ENCODE measurements at places on chromosomes 1 and 21. TPM values are rescaled to one million over a fixed set of nuclear protein-coding genes. Genes with fewer than 3 reads are reported as not detected.

DNA sequence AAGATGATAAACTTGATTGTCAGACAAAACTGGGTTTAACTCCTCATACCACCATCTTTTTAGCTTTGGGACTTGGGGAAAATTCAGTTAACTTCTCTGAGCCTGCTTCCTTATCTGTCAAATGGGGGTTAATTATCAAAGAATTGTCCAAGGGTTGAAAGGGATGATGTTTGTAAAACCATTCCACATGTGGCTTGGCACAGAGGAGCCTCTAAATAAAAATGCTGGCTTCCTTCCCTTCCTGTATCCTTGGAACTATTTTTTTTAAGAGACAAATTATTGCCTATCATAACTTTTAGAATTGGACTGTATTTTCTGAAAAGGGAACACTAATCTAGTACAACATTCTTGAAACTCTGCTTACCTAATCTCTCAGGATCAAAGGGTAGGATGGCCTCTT lies 143.4 kb upstream of the USP24 start:
- no peaks in the 10 kb centered on the region for H3K27me3 ChIP-seq
- no peaks in the 10 kb centered on the region for H3K36me3 ChIP-seq
- DNase-seq, result no peak
- no peak overlapping the region for H3K4me3 ChIP-seq

Gene DARS2
- total RNA-seq, result 16.1 TPM

DNA sequence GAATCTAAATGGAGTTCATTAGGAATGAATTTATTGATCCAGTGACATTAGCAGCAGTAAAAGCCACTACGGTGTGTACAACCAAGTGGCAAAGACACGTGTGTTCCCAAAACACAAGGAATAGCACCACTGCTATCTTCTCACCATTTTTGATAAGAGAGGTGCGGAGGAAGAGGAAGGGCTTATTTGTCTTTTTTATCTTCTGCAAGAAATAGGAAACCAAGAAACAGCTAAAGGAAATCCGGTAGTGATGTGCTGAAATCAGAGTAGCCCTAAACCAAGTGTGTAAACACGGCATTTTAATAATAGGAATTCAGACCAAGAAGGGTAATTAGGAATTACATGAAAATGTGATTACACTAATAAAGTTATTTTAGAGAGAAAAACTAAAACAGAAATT lies 9.1 kb upstream of the SCYL3 start:
- no peak overlapping the region for H3K27ac ChIP-seq
- peaks cover 3% of the 10 kb centered on the region for H3K27me3 ChIP-seq
- no peak overlapping the region for H3K4me3 ChIP-seq
- H3K4me1 ChIP-seq, result no peaks in the 10 kb centered on the region
- H3K36me3 ChIP-seq, result no peaks in the 10 kb centered on the region

Gene CCDC185
- not detected for total RNA-seq

GRCh38 chr1:5971471-5972197 lies 20.6 kb downstream of the NPHP4 start:
- no peaks in the 10 kb centered on the region for H3K36me3 ChIP-seq
- H3K4me1 ChIP-seq, result no peaks in the 10 kb centered on the region
- no peak overlapping the region for H3K27ac ChIP-seq
- DNase-seq, result no peak
- H3K4me3 ChIP-seq, result no peak overlapping the region

DNA sequence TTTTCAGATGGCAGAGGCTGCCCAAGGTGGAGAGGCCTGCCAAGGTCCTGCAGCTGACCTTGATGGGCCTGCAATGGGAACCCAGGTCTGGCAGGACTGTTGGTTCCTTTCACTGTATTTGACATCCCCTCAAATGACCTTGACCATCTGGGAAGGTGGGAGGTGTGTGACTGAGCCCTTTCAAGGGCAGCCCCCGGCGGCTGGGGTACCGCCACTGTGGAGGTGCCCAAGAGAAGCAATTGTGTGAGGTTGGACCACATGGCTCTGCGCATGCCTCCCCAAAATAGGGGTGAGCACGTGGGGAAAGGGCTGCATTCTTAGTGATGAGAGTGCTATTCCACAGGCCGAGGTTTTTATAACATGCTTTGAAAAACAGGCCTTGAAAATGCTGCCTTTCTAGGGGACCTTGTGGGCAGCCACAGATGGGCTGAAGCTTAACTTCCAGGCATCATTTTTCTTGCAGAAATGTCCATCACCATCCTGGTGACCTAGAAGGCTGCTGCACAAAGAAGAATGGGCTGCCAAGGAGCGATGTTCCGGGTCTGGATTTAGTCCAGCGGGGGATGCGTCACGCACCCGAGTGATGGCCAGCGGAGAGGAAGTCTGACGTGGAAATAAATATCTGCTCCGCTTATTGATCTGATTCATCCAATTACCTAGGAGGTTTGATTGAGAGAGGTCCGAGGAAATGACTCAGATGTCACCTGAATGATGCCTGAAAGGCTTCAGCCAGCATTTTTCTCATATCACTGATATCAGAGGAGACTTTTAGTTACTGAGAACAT lies 16.5 kb upstream of the UTS2 start:
- no peak overlapping the region for H3K4me3 ChIP-seq
- no peaks in the 10 kb centered on the region for H3K36me3 ChIP-seq
- H3K4me1 ChIP-seq, result no peaks in the 10 kb centered on the region
- DNase-seq, result no peak
- H3K27ac ChIP-seq, result no peak overlapping the region

- no peak overlapping the region for H3K27ac ChIP-seq
- H3K36me3 ChIP-seq, result peaks cover 3% of the 10 kb centered on the region
- no peak overlapping the region for H3K4me3 ChIP-seq
Observed at GRCh38 chr21:43948740-43949498, 63.2 kb upstream of the TRAPPC10 start.

- H3K27ac ChIP-seq, result no peak overlapping the region
- no peaks in the 10 kb centered on the region for H3K27me3 ChIP-seq
- no peaks in the 10 kb centered on the region for H3K4me1 ChIP-seq
Observed at GRCh38 chr1:82013702-82014101, 213.0 kb downstream of the ADGRL2 start.

DNA sequence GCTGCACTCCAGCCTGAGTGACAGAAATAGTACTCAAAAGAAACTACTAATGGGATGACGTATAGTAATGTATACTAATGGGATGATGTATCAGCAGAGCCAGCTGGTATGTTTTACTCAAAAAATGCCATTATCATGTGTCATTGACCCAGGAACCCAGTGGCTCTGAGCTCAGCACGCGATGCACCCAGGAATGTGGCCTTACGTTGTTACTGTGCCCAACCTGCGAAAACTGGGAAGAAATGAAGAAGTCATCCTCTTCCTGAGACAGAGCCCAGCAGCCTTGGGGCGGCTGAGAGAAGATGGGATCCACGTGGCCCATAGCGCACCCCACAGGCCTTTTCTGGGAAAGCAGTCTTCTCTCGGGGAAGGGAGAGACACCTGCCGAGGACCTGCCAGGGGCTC lies 8.8 kb downstream of the UBE2J2 start:
- no peaks in the 10 kb centered on the region for H3K4me1 ChIP-seq
- no peak overlapping the region for H3K4me3 ChIP-seq
- peaks cover 45% of the 10 kb centered on the region for H3K36me3 ChIP-seq
- H3K27ac ChIP-seq, result no peak overlapping the region
- no peak for DNase-seq

GRCh38 chr1:24526940-24527542 lies 24.4 kb downstream of the RCAN3 start:
- H3K27ac ChIP-seq, result no peak overlapping the region
- H3K4me3 ChIP-seq, result no peak overlapping the region
- H3K36me3 ChIP-seq, result no peaks in the 10 kb centered on the region
- no peak for DNase-seq

Gene AK4
- total RNA-seq, result 4.9 TPM

Gene KRTAP25-1
- total RNA-seq, result not detected

DNA sequence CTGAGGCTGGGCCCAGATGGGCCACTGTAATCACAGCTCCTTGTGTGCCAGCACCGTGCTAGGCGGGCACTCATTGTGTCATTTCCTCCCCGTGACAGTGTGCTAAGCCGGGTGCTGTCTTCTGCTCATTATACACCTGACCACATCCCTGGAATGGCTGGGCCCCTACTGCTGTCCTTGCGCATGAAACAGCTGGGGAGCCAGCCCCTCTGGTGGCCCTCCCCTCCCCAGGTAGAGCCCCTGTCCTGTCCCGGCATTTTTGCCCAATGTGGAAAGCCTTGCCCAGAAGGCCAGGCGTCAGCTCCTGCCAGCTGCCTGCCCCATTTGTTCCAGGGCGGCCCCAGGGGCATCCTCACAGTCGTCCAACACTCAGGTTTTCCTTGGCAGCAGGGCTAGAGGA lies 107.4 kb upstream of the CASZ1 start:
- H3K4me1 ChIP-seq, result peaks cover 10% of the 10 kb centered on the region
- H3K27me3 ChIP-seq, result no peaks in the 10 kb centered on the region
- no peak overlapping the region for H3K4me3 ChIP-seq
- DNase-seq, result no peak

Gene KRTAP10-7
- total RNA-seq, result not detected

DNA sequence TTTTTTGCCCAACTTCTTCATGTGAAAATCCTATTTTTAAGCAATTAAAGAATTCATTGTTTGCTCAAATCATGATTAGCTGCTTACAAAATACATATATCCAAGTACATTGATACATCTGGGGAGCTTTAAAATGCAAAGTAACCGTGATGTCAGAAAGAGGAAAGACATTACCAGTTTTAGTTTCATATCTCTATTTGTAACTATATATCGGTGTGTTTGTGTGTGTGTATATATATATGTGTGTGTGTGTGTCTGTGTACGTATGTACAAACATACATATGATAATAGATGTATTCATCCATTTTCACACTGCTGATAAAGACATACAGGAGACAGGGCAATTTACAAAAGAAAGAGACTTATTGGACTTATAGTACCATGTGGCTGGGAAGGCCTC lies 310.1 kb downstream of the DPYD start:
- H3K27me3 ChIP-seq, result no peaks in the 10 kb centered on the region
- no peaks in the 10 kb centered on the region for H3K4me1 ChIP-seq
- no peak overlapping the region for H3K27ac ChIP-seq

DNA sequence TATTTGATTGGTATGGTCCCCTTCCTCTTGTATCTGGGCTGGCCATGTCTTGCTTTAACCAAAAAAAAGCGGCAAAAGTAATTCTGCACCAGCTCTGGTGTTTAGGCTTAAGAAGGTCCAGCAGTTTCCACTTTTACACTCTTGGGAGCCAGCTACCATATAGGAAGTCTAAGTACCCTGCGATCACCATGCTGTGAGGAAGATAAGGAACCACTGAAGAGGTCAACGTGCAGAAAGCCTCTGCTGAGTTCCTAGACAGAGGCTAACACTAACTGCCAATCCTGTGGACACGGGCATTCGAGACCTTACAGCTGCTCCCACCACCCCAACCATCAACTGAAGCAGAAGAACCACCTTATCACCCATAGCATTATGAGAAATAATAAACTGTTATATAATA lies 331.4 kb downstream of the VAV3 start:
- H3K27me3 ChIP-seq, result no peaks in the 10 kb centered on the region
- DNase-seq, result no peak
- no peaks in the 10 kb centered on the region for H3K36me3 ChIP-seq
- H3K27ac ChIP-seq, result no peak overlapping the region
- no peaks in the 10 kb centered on the region for H3K4me1 ChIP-seq
- H3K4me3 ChIP-seq, result no peak overlapping the region

GRCh38 chr1:181011301-181012202 lies 11.1 kb downstream of the STX6 start:
- peaks cover 15% of the 10 kb centered on the region for H3K4me1 ChIP-seq
- no peak overlapping the region for H3K27ac ChIP-seq
- no peak overlapping the region for H3K4me3 ChIP-seq
- H3K27me3 ChIP-seq, result no peaks in the 10 kb centered on the region
- no peaks in the 10 kb centered on the region for H3K36me3 ChIP-seq

Gene NBPF4
- not detected for total RNA-seq

Gene GPR25
- total RNA-seq, result 0.49 TPM

- peak overlapping the region; percentile 63 for H3K4me3 ChIP-seq
- no peak for DNase-seq
- H3K4me1 ChIP-seq, result peaks cover 9% of the 10 kb centered on the region
- peak overlapping the region; percentile 86 for H3K27ac ChIP-seq
Observed at GRCh38 chr1:154935749-154936554, 567 bp downstream of the PMVK start.

- DNase-seq, result no peak
- no peaks in the 10 kb centered on the region for H3K27me3 ChIP-seq
- H3K36me3 ChIP-seq, result no peaks in the 10 kb centered on the region
- H3K4me1 ChIP-seq, result no peaks in the 10 kb centered on the region
Observed at GRCh38 chr21:40047993-40048730, 180.9 kb downstream of the PCP4 start.

GRCh38 chr1:67227196-67227595 lies 60.9 kb downstream of the IL23R start:
- DNase-seq, result no peak
- no peak overlapping the region for H3K27ac ChIP-seq
- no peaks in the 10 kb centered on the region for H3K36me3 ChIP-seq
- H3K4me1 ChIP-seq, result no peaks in the 10 kb centered on the region
- H3K27me3 ChIP-seq, result no peaks in the 10 kb centered on the region
- H3K4me3 ChIP-seq, result no peak overlapping the region

DNA sequence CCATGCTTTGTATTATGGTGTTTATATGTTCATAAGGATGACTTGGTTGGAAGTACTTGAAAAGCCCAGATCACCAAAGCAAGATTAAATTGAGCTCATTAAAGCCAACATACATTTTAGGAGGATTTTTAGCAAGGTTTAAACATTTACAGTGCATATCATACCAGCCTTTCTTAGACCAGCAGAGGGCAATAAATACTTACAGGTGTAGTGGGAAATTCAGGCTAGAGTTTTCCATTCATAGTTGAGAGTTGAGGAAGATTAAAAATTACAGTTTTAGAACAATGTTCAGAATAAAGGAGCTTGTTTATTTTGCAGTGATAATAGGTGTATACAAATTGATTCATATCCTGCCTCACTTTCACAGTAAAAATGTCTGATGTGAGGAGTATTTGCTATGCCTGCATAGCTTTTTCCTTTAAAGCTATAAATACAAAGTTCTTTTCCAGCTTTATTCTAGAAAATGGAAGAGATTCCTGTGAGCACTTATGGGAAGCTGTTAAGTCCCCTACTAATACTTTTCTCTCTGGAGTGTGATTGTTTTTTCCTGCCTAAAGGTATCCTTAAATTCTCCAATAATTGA lies 35.3 kb downstream of the DTL start:
- no peak overlapping the region for H3K27ac ChIP-seq
- H3K36me3 ChIP-seq, result peaks cover 7% of the 10 kb centered on the region
- peak; percentile 68 for DNase-seq
- H3K4me3 ChIP-seq, result no peak overlapping the region
- H3K4me1 ChIP-seq, result peaks cover 7% of the 10 kb centered on the region
- no peaks in the 10 kb centered on the region for H3K27me3 ChIP-seq

DNA sequence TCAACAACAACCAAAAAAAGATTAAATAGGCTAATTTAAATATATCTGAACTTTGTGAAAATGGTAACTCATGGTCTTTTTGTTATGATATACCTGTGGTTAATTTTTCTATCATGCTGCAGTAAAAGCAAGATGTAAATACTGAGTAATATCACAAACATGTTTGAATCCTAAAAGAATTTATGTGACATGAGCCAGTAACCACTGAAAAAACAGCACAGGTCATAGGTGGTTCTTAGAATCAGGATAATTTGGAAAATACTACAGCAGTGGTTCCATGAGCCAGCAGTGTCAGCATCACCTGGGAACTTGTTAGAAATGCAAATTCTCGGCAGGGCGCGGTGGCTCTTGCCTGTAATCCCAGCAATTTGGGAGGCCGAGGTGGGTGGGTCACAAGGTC lies 4.1 kb downstream of the ATP5IF1 start:
- no peaks in the 10 kb centered on the region for H3K27me3 ChIP-seq
- no peak overlapping the region for H3K4me3 ChIP-seq
- H3K36me3 ChIP-seq, result peaks cover 2% of the 10 kb centered on the region
- H3K27ac ChIP-seq, result no peak overlapping the region
- no peak for DNase-seq

Gene HHAT
- 11.3 TPM for total RNA-seq

Gene FNDC5
- total RNA-seq, result 0.18 TPM

- H3K4me3 ChIP-seq, result no peak overlapping the region
- no peak for DNase-seq
- no peak overlapping the region for H3K27ac ChIP-seq
- no peaks in the 10 kb centered on the region for H3K36me3 ChIP-seq
Observed at GRCh38 chr1:8941906-8942305, 3.8 kb upstream of the CA6 start.
